ENCODE measurements at places on chromosomes 7 and 10. TPM values are rescaled to one million over a fixed set of nuclear protein-coding genes. Genes with fewer than 3 reads are reported as not detected.

Gene TSPAN12
- 4.1 TPM for total RNA-seq

Gene ZNF804B
- total RNA-seq = not detected

DNA sequence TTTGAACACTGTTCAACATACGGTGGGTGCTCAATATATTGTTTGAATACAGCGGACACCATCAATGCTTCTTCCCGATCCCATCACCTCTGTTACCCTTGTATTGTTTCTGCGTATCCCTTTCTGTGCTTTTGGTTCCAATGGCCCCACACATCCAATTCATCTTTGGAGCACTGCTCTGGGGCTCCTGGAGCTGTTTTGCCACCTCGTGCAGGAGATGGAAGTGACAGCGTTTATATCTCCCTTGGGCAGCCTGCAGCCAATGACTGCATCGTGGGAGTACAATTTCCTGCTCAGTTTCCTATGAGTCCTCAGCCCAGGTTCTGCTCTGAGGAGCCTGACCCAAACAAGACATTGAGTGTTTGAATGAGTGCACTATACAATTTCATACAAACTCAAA, 50.2 kb upstream of the PIK3CG start:
- no peak overlapping the region for H3K4me3 ChIP-seq
- no peak for DNase-seq
- no peak overlapping the region for H3K27ac ChIP-seq
- no peaks in the 10 kb centered on the region for H3K36me3 ChIP-seq
- no peaks in the 10 kb centered on the region for H3K27me3 ChIP-seq

GRCh38 chr7:149599636-149600206, 102.1 kb upstream of the ZNF746 start:
- H3K4me3 ChIP-seq = no peak overlapping the region
- no peaks in the 10 kb centered on the region for H3K36me3 ChIP-seq
- H3K4me1 ChIP-seq = no peaks in the 10 kb centered on the region
- H3K27ac ChIP-seq = no peak overlapping the region
- no peak for DNase-seq

GRCh38 chr7:133458688-133459087, 205.8 kb downstream of the EXOC4 start:
- H3K27me3 ChIP-seq = no peaks in the 10 kb centered on the region
- no peak overlapping the region for H3K27ac ChIP-seq
- H3K4me1 ChIP-seq = no peaks in the 10 kb centered on the region

- no peak overlapping the region for H3K27ac ChIP-seq
- H3K27me3 ChIP-seq = no peaks in the 10 kb centered on the region
- H3K4me3 ChIP-seq = no peak overlapping the region
- peaks cover 30% of the 10 kb centered on the region for H3K4me1 ChIP-seq
Observed at GRCh38 chr10:48391994-48392393, 85.5 kb downstream of the MAPK8 start.

Measured in Caco-2 (cell line).